ENCODE measurements at places on chromosomes 1 and 21.

GRCh38 chr21:38790059-38790458, 15.7 kb upstream of the ETS2 start:
- no peak for DNase-seq

DNA sequence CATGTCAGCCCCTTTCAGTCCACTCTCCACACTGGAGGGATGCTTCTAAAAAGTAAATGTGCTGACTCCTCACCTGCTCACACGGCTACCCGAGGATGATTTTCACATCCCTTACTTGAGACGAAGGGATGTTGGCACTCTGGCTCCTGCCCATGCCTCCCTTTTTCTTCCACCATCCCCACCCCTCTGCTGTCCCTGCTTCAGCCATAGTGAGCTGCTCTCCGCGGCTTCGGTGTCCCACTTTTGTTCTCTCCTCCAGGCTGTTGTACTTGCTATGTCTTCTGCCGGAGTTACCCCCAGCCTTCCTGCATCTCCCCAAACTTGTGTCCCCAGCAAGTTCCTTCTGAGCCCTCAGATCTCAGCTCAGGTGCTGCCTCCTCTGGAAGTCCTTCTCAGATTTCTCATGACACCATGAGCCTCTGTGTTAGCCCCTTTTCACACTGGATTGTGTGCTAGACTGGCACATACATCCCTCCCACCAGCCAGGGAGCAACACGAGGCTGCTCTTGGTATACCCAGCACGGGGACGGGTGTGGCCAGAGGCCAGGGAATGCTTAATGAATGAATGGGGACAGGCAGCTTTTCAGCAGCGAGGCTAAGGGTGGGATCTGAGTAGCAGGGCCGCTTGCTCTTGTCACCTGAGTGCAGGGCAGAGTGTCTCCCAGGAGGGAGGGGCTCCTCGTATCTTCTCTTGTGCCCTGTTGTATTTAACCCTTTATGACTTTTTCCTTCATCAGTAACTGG, 1.3 kb downstream of the ACOT11 start:
- DNase-seq: no peak

DNA sequence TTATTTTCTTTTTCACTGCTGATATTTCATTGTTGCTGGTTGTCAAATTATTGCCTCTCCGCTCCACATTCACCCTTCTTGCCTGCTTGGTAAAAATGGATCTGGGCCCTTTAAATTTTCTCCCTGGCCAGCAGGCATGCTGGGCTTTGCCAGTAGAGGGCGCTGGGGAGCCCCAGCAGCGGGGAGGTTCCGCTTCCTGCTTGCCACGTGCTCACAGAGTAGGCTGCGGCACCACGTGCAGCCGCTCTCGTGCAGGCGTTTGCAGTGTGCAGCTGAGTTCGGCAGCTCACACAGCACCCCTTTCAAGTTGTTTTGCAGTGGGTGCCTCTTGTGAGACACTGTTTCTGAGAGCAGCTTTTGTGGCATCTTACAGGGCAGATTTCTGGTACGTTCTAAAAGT, at the start of gene ACTL8:
TSS of gene ACTL8 (plus strand) at position 214 of the 400 bp plus-strand sequence. CDS start 67,676 bp downstream, outside the sequence.
- no peak for DNase-seq

GRCh38 chr1:61131716-61132115, 49.4 kb downstream of the NFIA start:
- peak; percentile 58 for DNase-seq

- DNase-seq: no peak
Measured at GRCh38 chr1:245177071-245177900, 22.5 kb downstream of the KIF26B start.

- DNase-seq: no peak
Measured at GRCh38 chr1:6084781-6085495, 39.2 kb downstream of the KCNAB2 start.

DNA sequence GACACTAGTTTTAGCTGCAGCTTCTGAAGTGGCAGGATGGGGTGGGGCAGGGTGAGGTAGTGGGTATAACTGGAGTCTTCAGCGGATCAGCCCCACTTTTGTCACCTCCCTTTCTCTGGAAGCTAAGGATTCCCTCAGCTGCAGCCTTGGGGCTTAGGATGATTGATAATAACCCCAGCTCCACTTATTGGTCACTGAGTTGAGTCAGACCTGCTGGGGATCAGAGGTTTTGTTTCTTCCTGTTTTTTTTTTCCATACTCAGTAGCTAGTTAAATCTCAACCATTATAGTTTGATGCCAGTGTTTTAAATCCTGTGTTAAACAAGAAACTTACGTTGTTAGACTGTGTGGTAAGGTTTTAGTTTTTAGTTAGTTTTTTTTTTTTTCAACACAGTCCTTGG, 57.2 kb downstream of the LAMC1 start:
- DNase-seq: no peak

- no peak for DNase-seq
Measured at GRCh38 chr1:116325922-116326321, 47.1 kb upstream of the ATP1A1 start.

DNA sequence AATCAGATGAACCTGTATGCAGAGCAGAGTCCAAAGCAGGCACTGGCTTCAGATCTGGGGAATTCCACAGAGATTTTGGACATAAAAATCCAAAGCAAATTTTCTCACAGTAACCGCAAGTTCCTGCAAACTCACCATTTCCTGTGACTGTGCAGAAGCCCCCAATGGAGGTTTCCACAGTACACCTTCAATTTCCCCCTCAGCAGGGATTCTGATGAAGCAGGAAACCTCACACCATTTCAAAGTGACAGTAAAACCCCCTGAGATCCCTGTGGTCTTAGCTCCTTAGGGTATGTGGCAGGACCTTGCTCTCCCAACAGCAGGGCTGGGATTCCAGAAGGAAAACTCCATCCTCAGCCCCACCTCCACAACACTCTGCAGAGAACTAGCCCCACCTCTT, 6.0 kb upstream of the TGFBR3 start:
- no peak for DNase-seq

GRCh38 chr1:1786836-1787605, 8.8 kb upstream of the NADK start:
- no peak for DNase-seq

GRCh38 chr1:26218906-26219494, 15.0 kb upstream of the CEP85 start:
- no peak for DNase-seq

DNA sequence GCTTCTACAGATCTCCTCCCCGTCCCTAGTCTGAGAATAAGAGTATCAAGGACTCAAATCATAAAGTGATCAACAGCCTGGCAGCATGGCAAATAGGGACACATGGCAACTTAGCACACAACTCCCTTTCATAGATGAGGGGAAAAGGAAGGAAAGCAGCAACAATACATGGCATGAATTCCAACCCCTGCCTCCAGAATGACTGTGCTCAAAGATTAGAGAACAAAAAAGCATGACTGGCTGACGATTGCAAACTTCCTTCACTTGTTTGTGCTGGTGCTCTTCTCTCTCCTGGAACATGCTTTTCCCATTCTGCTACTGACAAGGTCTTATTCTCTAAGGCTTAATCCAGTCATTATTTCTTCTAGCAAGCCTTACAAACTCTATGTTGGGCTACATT, 11.5 kb downstream of the KTI12 start:
- no peak for DNase-seq

GRCh38 chr1:29504196-29504595, 267.9 kb downstream of the PTPRU start:
- DNase-seq: no peak

GRCh38 chr1:101005183-101005582, 20.4 kb downstream of the DPH5 start:
- DNase-seq: no peak

GRCh38 chr1:162381383-162381782, at the start of gene C1orf226:
C1orf226 (plus strand) TSS chr1:162381728; CDS start chr1:162381902, 174 bp downstream.
- DNase-seq: no peak

DNA sequence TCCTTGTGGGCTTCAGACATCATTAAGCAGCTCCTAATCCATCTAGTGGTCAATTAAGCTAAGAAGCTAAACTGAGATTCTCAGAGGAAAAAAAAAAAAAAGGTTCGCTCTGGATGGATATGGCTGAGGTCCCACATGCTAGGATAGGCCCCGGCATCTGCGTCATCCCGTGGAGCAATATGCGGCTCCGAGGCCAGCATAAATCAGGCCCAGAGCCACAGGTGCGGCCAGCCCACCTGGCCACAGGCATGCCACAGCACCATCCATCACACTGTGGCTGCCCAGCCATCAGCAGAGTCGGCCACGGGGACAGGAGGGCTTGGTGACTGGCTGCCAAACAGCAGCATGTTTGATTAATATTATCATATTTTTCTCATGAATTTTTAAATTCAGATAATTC, 106.9 kb upstream of the TIAM1 start:
- no peak for DNase-seq

DNA sequence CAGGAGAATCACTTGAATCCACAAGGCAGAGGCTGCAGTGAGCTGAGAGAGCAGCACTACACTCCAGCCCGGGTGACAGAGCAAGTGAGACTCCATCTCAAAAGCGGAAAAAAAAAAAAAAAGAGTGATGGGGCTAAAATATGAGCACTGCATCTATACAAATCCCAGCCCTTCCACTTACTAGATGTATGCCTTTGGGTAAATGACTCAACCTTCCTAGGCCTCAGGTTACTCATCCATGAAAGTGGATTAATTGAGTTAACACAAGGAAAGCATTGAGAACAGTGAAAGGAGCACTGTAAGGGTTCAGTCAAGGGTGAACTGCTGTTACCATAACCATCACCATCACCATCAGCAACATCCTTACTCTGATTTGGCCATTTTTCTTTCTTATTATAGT, 226.4 kb upstream of the C8B start:
- no peak for DNase-seq

GRCh38 chr21:45583831-45584509, 41.7 kb upstream of the SLC19A1 start:
- no peak for DNase-seq

DNA sequence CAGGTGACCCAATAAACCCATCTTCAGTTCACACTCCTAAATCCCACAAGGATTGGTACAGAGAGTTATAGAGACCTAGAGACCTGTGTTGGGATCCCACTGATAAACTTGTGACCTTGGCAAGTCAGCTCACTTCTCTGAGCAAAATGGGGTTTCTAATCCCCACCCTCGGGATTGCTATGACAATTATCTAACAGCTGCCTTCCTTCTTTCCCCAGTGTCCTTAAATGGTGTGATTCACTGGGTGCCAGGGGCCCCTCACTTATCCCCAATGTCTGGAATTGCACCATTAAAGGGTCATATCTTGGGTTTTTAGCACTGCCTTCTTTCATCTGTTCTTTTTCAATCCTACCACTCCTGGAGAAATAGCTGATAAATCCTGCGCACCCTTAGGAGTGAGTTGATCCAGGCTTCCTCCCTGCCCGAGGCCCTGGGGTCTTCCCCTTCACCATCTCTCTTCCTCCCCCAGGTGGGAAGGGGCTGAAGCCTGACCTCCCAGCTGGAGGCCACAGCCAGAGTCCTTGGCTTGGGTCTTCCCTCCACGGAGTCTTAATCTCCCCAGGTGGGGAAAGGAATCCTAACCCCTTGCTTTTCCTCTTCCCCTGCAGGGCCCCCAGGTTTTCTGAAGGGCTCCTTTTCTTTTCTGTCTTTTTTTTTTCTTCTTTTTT, 39.7 kb downstream of the LACTBL1 start:
- no peak for DNase-seq

GRCh38 chr1:29756901-29757725, 520.8 kb downstream of the PTPRU start:
- no peak for DNase-seq

DNA sequence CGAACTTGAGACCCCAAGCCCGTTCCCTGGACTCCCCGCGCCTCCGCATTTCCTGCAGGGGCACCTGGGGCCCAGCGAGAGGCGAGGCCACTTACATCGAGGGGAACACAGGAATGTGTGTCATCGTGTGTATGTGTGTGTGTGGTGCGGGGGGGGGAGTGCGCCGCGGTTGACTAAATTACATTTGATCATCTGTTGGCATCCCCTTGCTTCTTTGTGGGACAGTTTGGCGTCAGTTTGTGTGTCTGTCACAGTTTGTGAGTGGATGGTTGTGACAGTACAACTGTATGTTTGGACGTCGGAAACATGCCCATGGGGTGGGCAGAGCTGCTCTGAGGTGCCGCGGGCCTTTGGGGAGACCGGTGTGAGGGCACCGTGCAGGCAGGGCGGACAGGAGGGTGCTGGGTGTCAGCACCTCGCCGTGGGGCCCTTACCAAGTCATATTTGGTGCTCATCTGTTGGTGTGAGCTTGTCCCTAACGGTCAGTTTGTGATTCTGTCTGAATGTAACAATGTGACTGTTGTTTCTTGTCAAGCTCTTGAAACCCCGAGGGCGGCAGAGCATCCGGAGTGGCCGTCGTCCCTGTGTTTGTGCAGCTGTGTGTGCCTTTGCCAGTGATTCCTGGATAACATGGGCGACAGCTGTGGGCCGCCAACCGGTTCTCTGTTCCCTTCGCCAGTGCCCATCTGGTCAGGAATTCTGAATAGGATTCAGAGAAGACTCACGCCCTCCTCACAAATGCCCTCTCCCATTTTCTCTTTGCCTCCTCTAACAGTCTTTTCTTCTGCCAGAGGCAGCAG, 899 bp downstream of the OPRD1 start:
- DNase-seq: no peak

- no peak for DNase-seq
Measured at GRCh38 chr1:116453481-116453880, 80.4 kb downstream of the ATP1A1 start.

DNA sequence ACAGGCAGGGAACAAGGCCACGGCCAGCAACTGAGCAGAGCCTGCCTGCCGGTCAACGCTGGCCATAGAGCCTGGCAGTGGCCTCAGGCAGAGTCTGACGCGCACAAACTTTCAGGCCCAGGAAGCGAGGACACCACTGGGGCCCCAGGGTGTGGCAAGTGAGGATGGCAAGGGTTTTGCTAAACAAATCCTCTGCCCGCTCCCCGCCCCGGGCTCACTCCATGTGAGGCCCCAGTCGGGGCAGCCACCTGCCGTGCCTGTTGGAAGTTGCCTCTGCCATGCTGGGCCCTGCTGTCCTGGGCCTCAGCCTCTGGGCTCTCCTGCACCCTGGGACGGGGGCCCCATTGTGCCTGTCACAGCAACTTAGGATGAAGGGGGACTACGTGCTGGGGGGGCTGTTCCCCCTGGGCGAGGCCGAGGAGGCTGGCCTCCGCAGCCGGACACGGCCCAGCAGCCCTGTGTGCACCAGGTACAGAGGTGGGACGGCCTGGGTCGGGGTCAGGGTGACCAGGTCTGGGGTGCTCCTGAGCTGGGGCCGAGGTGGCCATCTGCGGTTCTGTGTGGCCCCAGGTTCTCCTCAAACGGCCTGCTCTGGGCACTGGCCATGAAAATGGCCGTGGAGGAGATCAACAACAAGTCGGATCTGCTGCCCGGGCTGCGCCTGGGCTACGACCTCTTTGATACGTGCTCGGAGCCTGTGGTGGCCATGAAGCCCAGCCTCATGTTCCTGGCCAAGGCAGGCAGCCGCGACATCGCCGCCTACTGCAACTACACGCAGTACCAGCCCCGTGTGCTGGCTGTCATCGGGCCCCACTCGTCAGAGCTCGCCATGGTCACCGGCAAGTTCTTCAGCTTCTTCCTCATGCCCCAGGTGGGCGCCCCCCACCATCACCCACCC, at the start of gene TAS1R3:
TSS of gene TAS1R3 (plus strand) at position 213 of the 898 bp plus-strand sequence. CDS start at position 279, 66 bp downstream.
- no peak for DNase-seq

Data from hematopoietic multipotent progenitor cell treated with erythropoietin and hydrocortisone succinate and interleukin-3 and kit ligand, for 17 days (in vitro differentiated cells).